Myocyte (in vitro differentiated cells): ENCODE measurements at places on chromosomes 12 and 14.
A peak's percentile ranks its signal among the peaks of the same experiment; 100 is the strongest.

DNA sequence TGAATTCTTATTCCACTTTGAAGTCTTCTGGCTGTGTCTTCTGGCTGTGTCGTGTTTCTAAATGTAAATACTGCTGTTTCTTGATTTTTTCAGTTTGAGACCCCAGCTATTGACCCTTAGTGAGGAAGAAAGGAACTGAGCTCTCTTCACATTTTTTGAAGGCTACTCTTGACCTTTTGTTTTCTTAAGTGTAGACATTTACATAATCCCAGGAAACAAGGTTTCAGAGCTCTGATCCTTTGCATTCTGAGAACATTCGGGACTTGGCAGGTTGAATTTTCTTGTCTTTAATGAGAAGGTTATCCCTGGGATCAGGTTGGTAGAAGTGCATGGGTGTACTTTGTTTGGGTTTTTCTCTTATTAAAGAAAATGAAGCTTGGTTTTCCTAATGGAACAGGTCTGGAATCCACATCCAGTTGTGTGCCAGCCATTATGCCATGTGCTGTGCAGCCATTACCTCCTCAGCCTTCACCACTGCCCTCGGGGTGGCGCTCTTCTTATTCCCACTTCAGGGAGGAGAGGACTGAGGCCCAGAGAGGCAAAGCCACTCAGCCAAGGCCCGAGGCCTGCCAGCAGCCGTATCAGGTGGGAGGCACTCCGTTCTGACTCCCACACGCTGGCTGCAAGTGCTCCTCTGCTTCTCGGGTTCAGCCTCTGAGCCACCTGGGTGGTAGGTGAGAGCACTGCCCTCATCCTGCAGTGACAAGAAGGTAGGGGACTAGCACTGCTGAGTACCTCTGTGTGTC lies 120.9 kb downstream of the BEGAIN start:
- DNase-seq: no peak

GRCh38 chr14:90870950-90871604 lies 54.8 kb upstream of the TTC7B start:
- no peak for DNase-seq

- no peak for DNase-seq
These were observed 1082.9 kb downstream of the BCL11B start for GRCh38 chr14:98189062-98189461.

DNA sequence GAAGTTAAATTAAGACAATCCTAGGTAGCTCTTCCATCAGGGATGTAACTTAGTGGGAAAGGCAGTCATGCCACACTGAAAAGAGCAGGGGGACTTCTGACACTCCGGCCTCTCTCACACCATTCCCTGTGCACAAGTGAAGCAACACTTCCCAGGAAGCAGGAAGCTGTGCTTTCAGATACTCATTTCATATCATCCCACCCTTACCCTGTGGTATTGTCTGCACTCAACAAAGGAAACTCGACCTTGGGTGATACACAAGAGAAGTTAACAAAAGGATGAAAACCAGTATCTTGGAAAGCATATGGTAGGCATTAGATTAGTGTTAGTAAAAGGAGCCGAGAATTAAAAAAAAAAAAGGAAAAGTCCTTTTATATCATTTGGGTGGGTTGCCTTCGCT lies 61.3 kb upstream of the MDM1 start:
- DNase-seq: no peak

DNA sequence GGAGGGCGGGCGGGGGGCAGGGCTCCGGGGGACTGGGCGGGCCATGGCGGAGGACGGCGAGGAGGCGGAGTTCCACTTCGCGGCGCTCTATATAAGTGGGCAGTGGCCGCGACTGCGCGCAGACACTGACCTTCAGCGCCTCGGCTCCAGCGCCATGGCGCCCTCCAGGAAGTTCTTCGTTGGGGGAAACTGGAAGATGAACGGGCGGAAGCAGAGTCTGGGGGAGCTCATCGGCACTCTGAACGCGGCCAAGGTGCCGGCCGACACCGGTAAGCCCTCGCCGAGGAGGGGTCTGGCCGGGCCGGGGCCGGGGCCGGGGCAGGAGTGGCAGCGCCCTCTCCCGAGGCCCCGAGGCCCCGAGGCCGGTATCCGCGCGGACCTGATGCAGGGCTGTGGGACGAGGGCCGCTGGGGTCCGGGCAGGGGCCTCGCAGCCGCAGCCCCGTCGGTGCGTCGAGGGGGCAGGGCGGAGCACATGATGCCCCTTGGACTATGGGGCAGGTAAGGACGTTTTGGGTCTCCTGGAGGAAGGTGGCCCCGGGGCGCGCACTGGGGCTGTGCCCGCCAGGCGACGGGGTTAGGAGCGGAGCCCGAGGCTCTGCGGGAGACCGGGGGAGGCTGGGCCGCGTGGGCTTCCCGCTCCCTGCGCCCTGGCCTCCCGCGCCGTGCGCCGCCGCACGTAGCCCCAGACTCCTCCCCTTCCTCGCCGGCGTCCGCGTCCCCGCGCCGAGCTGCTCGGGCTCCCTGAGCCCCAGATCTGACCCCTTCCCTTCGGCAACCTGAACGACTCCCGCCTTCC lies at the start of gene TPI1:
Gene TPI1 (plus strand): TSS at position 119 of the 798 bp plus-strand sequence. CDS start 36 bp downstream, at position 155.
- DNase-seq: peak; percentile 77

DNA sequence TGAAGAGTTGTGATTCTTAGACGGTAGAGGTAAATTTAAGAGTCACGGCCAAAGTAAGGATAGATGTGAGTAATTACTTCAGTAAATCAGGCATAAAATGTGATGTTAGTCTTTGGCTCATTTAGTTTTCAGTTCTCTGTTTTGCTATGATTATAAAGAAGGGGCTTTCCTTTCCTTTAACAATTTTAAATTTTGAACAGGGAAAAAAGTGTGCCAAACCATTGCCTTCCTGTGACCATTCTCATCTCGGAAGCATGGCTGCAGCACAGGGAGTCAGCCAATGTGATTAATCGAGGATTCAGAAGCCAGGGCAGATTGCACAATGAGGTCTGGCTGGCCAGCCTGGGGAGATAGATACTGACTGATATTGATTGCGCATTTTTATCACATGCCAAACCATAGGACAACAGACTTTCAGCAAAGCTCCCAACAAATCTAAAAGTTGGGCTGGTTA lies 480.2 kb upstream of the PRICKLE1 start:
- DNase-seq: no peak

DNA sequence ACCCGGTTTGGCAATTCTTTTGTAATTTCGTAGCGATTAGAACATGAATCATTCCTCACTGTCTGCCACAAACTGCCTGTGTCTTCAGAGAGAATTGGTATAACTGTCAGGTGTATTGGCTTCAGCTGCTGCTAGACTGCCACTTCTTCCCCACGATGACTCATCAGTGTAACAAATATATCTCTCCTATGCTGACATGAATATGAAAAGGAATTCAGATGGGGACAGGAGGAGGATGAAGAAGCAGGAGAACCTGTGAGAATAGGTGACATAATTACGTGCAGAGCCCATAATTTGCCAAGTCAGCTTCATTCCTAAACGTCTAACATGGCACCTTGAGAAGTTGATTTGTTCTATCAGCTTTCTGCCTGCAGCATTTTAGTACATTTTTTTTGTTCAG lies 64.9 kb downstream of the FRMD6 start:
- DNase-seq: peak; percentile 78

GRCh38 chr14:59175404-59175803 lies 13.1 kb upstream of the DAAM1 start:
- DNase-seq: no peak

GRCh38 chr14:100573757-100574641 lies 13.2 kb downstream of the BEGAIN start:
- no peak for DNase-seq

GRCh38 chr14:93073358-93073707 lies 42.4 kb downstream of the ITPK1 start:
- no peak for DNase-seq

DNA sequence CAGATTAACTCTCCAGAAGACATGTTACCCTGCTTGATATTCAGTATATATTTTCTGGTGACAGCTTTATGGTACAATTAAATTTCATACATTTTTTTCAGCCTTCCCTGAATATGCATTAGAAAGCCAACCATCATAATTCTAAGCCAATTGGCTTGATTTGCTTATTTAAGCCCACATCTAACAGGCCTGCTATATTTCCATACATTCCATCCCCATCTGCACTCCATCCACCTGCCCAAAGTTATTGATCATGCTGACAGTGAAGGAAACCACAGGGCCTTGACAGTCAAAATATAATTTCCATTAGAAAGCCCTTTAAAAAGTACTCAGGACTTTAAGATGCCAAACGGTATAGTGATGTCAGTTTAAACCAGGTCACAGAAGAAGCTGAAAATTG lies 164.3 kb downstream of the GXYLT1 start:
- no peak for DNase-seq
